Left forelimb (tissue), 1 donor: ENCODE measurements at places on chromosomes 16 and 17.

DNA sequence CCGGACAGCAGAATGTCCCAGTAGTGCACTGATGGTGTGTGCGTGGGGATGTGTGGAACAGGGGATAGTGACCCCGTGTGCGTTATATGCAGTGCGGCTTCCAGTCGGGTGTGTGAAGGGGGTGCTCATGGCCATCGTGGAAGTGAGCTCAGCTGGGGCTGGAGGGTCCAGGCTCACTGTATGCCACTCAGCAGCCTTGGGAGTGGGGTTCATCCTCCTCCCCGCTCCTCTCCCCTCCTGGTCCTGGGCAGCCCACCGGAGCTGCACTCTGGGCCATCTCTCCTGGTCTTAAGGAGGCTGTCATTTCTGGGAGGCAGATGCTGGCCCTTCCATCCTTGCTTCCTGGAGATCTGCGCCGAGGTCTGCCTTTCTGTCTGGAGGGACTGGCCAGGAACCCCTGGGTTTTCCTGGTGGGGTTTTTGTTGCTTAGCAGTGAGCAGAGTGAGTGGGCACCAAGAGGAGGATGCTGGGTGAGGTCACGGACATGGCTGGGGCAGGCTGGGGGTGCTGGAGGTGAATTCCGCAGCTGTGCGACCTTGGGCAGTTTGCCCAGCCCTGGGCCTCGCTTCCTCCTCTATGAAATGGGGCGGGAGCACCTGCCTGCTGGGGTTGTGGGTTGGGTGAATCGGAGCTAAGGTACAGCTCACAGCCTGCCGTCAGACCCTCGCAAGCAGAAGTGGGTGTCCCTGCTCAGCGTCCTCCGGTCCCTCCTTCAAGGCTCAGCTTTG is 164.1 kb downstream of the SEC14L1 start:
- DNase-seq: no peak

- no peak for DNase-seq
Measured at GRCh38 chr17:43906951-43907424, 348 bp downstream of the MPP2 start.

DNA sequence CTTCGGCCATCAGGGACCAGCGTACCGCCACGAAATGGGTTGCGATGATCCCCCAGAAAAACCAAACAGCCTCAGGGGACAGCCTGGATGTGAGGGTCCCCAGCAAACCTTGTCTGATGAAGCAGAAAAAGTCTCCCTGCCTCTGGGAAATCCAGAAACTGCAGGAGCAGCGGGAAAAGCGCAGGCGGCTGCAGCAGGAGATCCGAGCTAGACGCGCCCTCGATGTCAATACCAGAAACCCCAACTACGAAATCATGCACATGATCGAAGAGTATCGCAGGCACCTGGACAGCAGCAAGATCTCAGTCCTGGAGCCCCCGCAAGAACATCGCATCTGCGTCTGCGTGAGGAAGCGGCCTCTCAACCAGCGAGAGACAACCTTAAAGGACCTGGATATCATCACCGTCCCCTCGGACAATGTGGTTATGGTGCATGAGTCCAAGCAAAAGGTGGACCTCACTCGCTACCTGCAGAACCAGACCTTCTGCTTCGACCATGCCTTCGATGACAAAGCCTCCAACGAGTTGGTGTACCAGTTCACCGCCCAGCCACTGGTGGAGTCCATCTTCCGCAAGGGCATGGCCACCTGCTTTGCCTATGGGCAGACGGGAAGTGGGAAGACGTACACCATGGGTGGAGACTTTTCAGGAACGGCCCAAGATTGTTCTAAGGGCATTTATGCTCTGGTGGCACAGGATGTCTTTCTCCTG is 769 bp downstream of the KIF2B start:
- no peak for DNase-seq

DNA sequence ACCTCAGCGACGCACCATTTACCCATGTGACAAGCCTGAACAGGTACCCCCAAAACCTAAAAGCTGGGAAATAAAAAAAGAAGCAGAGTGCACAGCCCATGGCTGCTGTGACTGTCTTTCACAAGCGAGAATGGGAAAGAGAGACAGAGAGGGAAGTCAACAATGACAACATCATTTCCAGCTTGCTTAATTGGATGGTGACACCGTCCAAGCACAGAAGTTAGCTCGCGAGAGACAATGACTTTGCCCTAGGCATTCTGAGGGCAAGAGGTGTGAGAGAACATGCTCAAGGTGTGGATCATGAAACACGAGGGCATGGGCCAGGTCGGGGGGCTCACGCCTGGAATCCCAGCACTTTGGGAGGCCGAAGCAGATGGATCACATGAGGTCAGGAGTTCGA is 19.3 kb upstream of the NSMCE1 start:
- no peak for DNase-seq

DNA sequence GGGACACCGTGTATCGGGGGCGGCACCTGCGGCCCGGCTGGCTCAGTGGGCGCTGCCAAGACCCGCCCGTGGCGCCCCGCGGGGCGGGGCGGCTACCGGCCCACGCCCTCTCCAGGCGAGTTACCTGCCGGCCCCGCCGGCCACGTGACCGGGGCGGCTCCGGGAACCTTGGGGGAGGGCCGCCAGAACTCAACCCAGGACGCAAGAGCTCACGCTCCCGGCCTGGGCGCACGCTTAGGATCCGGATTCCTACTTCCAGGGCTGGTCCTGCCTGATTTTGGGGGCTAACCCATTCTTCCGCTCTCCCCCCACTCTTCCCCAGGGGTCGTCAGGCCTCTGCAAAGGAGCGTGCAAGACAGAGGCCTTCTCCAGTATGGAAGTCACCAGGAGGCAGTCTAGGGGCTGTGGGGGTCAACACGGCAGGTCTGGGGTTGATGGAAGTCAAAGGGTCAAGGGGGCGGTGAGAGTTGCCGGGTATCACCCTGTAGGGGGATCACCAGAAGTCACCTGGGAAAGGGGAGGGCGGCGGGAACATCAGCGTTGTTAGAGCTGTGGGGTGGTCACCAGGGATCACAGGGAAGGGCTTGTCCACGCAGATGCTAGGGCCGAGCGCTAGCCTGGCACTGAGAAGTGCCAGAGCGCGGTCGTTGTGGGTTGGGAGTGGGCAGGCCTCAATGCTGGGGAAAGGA is 354 bp upstream of the ESRP2 start:
- DNase-seq: no peak

DNA sequence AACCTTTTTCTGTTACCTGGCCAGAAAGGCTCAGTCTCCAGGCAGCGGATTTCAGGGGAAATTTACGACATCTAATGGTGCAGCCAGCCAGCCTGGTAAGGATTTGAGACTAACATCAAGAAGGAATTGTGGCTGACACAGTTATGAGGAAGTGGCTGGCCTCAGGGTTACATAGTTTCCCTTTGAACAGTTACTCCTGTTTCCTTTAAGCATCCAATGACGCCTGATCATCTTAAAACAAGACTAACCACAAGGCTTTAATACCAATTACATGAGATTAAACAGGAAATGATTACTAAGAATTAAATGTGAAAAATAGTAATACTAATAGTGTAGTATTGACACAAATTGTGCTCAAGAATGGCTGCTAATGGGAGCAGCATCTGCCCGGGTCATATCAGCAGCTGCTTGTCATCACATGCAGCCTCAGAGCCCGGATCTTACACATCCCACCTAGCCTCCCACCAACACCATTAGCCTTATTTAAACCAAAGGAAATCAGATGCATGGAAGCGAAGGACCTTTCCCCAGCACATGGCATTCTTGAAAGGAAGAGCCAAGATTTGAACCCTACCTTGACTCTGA is 431.8 kb downstream of the PMP22 start:
- no peak for DNase-seq

DNA sequence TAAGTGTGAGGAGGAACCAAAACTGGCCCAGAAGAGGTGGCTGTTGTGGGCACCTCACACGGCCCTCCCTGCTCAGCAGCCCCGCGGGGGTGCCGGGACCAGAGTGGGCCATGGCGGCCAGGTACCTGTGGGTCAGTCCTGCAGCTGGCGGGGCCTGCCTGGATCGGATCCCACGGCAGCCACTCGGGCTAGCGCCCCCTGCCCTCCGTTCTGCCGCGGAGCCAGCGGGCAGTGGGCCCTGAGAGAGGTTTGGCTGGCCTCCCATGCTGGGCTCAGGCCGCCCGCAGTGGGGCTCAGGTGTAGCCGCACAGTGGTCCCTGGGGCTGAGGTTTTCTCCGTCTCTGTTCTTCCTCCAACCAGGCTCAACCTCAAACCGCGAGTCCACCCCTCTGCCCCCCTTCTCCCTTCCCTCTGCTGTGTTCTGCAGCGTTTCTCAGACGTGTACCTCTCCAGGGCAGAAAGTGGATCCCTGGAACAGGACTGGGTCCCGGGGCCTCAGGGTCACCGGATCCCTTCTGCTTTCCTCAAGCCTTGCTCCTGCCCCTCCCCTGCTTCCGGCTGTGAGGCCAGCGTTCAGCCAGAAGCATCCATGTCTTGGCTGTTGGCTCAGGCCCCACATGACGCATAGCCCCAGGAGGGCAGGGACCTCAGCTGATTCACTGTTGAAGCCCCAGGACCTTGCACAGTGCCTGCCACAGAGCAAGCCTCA is 28.6 kb upstream of the ITGA3 start:
- DNase-seq: no peak

DNA sequence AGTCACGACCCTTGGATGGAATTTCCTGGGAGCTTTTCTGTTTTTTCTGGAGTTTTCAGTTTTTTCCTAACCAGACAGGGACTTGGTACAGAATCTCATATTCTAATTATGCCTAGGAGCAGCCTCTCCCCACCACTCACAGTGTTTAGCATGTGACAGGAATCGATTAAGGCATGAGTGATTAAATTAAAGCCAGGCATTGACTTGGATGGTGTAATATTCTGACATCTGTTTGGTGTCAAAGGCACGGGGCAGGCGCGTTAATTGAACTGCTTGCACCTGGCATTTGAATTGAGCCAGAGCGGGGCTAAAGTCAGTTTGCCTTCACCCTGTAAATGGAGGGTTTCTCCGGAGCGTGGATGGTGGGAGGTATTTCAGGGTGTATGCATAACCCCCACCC is 11.9 kb downstream of the MAPT start:
- DNase-seq: no peak

- no peak for DNase-seq
Measured at GRCh38 chr17:30256756-30257506, 21.4 kb upstream of the SLC6A4 start.

- no peak for DNase-seq
Measured at GRCh38 chr17:29597361-29598172, 4.6 kb downstream of the ANKRD13B start.

- no peak for DNase-seq
Measured at GRCh38 chr17:17225901-17226300, 11.1 kb downstream of the FLCN start.

DNA sequence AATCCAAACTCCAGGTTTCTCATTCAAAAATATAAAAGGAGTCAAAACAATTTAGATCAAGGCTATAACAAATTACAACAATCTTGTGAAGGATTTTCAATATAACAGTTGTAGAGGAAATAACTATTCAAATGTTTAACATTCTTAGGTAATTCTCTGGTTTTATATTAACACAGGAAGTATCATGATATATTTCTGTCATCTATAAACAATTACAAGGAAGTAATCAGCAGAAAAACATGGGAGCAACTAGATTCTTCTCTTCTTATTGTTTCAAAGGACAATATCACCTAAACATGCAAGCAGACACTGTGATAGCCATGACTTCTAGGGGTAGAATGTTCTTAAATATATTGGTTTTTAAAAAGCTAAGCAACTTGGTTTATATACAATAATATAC is 49.9 kb downstream of the FBXL20 start:
- DNase-seq: no peak
